GM23248 (cell line): ENCODE measurements at places on chromosomes 6 and 20. TPM values are rescaled to one million over a fixed set of nuclear protein-coding genes. Genes with fewer than 3 reads are reported as not detected.

GRCh38 chr6:39102821-39103136, 12.2 kb downstream of the SAYSD1 start:
- DNase-seq = no peak

DNA sequence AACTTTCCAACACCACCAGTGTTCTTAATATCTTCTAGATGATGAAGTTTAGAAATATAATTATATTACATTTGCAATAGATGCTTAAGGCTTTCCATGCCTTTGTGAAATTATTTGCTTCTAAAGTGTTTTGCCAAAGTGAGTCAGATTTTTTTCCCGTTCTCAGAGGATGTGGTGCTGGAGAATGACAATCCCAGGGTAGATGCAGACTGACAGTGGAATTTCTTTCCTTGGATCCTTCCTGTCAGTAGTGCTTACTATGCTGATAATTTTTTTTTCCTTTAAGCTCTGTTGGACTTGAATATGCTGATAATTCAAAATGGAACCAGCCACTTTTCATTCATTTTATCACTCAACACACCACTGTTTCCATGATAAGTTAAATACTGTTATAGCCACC, 59.9 kb upstream of the SOX4 start:
- no peak for DNase-seq

GRCh38 chr6:102154176-102154575, 760.7 kb downstream of the GRIK2 start:
- DNase-seq = no peak

- no peak for DNase-seq
Measured at GRCh38 chr6:122799140-122799745, 10.2 kb downstream of the SMPDL3A start.

The OR2B6 gene
- not detected in 2 replicates for total RNA-seq
